Uterus (tissue), 4 donors: ENCODE measurements at places on chromosomes 4 and X. TPM values are rescaled to one million over a fixed set of nuclear protein-coding genes. Genes with fewer than 3 reads are reported as not detected.

DNA sequence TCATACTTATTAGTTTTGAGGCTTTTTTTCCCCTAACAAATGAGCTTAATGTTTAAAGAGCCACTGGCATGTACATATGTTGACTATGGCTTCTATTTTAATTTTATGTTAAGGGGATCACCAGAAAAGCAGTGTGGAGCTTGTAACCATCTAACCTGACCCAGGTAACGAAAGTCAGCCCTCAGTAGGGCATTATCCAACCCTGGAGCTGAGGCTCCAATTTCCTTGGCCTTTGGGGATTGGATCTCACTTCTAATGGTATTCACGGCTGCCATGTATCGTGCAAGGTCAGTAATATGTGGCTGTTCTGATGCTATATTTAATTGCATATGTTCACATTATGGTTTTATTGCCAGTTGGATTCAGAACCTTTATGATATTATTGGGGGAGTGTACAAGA lies 75.2 kb upstream of the CCSER1 start:
- no peak for DNase-seq

- no peak for DNase-seq
Measured at GRCh38 chr4:2008671-2008920, 178 bp downstream of the NELFA start.

GRCh38 chrX:55816023-55816422 lies 98.5 kb downstream of the RRAGB start:
- no peak for DNase-seq

DNA sequence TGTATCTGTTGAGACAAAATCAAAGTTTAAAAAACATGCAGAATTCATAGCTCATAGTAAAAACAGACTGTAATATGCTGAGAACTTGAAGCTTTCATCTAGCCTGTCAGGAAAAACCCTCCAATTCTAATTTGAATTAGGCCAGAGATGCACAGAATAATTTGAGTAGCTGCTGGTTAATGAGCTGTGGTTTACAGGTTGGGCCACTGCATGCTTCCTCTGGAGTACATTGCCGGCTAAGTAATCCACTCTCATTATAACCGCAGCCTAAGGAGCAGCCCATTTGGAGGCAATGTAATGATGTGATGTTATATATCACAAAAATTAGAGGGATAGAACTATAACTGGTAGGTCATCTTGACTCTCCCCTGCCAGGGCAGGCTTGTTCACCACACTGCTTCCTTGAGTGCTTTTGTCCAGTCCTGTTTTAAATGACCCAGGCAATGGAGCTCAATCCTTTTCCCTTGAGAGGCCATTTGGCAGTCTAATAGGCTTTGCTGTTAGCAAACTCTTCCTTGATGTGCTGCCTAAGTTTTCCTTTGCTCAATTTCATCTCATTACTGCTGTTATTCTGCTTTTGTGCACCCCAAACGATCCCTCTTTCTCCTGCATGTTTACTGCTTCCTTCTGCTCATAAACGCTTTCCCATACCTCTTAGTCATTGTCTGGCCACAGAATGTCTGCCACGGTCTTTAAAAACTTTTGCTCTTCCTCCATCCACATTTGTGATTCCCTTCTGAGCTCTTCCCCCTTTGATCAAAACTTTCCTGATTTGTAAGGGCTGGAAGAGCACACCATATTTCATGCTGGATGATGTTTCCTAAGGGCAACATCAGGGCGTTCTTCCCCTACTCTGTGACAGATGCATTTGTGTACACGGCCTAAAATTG lies 230.9 kb downstream of the C4orf33 start:
- no peak for DNase-seq

DNA sequence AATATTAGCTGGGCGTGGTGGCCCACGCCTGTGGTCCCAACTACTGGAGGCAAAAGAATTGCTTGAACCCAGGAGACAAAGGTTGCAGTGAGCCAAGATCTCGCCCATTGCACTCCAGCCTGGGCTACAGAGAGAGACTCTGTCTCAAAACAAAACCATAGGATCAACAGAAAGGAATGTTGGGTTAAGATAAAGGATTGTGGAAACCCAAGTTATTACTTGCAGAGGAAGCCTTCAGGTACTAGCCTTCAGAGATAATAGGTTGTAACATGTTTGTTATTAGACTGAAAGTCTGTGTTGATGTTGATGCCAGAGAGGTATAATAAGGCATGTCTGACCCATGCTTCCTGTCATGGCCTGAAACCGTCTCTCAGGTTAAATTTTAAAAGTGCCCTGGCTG lies 16.9 kb downstream of the SSX5 start:
- DNase-seq: no peak

GRCh38 chr4:27278615-27279375 lies 418.2 kb downstream of the STIM2 start:
- no peak for DNase-seq

Gene KCTD8
- 2.7 TPM for total RNA-seq

Gene RAI2
- 6.0 TPM for total RNA-seq

GRCh38 chrX:107827852-107828251 lies 2.2 kb downstream of the MID2 start:
- DNase-seq: no peak

Gene CCDC149
- total RNA-seq: 104 TPM

Gene CYTL1
- 0.51 TPM for total RNA-seq

GRCh38 chr4:1615786-1616556 lies 68.1 kb downstream of the FAM53A start:
- no peak for DNase-seq

Gene C4orf36
- total RNA-seq: 4.8 TPM

DNA sequence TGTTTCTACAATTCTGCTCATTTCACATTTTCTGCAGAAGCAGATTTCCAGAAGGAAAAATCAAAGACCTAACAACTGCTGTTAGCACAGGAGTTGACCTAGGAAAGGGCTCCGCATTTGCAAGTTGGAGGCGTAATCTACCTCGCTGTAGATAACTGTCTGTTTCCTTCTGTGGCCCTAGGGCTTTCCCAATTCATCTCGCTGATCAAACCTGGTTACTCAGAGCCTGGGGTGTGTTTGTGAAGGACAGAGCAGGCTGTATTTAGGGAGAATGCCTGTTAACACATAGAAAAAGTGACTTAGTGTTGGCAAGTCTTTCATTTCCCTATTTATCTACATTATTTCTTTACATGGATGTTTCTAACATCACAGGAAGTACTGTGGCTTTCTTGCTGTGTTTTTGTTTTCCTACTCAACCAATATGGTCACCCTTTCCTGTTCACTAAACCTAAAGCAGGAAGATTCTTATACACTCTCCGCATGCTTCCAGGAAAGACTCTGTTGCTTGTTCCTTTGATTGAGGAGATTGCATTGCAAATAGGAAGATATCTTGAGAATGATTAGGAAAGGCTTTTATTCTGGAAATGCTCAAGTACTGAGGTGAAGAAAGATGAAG lies 40.5 kb downstream of the AGA start:
- DNase-seq: no peak

Gene MAGEA8
- not detected for total RNA-seq

DNA sequence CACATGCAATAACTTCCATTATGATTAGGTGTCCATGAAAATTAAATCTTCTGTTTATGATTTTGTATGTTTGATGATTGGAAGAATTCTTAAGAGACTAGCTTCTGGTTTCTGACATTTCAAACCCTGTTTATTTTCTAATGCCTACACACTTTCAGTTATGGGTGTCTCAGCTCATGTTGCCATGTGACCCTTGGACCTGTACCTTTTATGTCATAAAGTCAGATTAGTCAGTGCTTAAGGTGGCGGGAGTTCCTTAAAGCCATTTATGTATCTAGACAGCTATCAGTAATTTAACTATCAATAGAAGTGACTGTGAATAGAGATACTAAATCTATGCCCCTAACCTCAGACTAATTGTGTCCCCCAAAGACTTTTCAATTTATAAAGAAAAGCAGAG lies 155.6 kb downstream of the GBA3 start:
- no peak for DNase-seq

- peak; percentile 7 for DNase-seq
Measured at GRCh38 chr4:7390906-7391636, 43.7 kb downstream of the PSAPL1 start.

- no peak for DNase-seq
Measured at GRCh38 chr4:24067367-24068193, 177.7 kb upstream of the PPARGC1A start.

DNA sequence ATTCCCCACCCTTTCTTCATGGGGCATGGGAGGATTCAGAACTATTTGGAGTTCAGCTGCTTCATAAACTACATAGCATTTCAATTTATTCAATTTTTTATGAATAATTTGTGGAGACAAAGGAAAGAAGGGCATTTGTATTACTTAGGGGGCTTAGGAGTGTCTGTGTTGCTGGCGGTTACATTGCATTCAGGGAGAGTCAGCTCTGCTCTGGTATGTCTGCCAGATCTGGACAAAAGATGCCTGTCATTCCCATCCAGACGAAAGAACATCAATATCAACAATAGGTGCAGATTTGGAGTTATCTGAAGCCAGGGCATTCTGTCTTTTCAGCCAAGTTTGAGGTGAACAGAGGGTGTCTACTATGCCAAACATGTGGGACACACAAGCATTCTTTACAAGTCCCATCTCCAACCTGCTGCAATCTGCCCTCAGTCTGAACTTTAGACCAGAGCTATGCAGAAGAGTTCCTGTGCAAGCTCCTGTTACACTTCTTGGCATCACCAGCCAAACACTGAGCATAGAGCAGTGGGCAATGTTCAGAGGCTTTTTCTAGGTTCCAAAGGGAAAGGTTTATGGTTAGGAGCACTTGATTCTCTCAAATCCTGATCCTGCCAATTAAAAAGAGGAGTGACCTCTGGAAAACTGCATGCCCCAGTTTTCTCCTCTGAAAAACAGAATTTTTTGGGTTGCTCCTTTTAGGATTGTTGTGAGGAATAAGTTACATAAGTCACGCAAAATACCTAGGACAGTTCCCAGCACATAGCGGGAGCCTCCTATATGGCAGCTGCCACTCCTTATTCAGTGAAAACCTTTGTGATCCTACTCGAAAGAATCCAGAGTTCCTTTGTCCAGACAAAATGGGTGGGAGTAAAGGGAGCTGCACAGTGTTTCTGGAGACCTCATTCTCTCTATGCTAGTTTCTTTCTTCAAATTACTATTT lies 719.5 kb upstream of the SLIT2 start:
- DNase-seq: no peak

GRCh38 chr4:147788791-147789190 lies 56.9 kb downstream of the ARHGAP10 start:
- no peak for DNase-seq

Gene VCX2
- total RNA-seq: not detected

- DNase-seq: no peak
Measured at GRCh38 chr4:114193624-114194399, 214.4 kb upstream of the ARSJ start.

DNA sequence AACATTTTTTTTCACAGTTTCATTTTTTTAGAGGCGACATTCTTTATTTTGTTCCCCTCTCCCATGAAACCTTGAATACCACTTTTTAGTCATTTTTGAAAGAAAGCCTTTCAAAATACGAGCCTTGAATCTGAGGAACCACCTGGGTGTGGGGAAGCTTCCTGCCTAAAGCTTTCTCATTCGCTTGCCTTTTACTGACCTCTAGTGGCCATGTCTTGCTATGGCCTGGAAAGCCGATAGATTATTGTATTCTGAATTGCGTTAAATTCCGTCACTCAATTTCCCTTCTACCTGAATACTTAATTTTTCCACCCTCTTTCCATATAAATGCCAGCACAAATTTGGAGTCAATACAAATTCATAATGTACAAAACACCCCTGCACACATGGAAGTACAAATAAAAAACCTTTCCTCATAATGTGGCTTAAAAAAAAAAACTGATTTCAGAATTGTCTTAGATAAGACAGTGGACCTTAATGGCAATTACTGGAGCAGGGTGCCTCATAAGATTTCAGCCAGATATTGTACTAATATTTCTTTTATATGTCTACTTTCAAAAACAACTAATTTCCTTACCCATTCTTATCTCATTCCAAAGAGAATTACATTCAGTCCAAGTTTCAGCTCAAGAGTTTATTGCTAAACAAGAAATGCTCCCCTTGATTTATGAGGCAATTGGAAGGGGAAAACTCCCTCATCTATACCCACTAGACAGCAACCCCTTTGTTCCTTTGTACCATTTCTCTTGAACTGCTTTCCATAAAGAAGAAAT lies 217.9 kb downstream of the CENPC start:
- DNase-seq: peak; percentile 18

- DNase-seq: no peak
Measured at GRCh38 chr4:102157984-102158383, 187.3 kb downstream of the SLC39A8 start.

GRCh38 chr4:108072300-108072699 lies 82.6 kb downstream of the HADH start:
- no peak for DNase-seq

Gene ZNF718
- 20.9 TPM for total RNA-seq

- no peak for DNase-seq
Measured at GRCh38 chrX:9231491-9231890, 197.6 kb upstream of the FAM9B start.

Gene FRMPD4
- total RNA-seq: not detected

GRCh38 chr4:8121292-8122015 lies 37.2 kb downstream of the ABLIM2 start:
- DNase-seq: no peak

DNA sequence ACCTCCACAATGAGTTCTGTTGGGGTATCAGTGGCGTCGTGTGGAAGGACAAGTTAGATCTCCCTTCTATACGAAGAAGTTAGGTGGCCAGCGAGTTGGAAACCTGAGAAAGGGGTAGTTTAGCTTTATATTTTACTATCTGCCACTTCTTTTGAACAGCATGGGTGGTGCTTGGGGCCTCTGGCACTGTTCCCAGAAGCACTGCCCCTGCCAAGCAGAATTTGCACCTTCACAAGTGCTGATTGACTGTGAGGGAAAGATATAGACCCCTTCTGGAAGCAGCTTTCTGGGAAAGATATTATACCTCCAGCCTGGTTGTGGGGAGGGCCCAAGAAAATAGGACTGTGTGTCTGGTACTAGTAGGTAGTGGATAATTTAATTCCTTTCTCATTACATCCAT lies 246.9 kb downstream of the FBXO8 start:
- DNase-seq: no peak

GRCh38 chr4:82017680-82018079 lies 356.1 kb downstream of the HNRNPD start:
- no peak for DNase-seq

Gene ZFX
- total RNA-seq: 121 TPM

DNA sequence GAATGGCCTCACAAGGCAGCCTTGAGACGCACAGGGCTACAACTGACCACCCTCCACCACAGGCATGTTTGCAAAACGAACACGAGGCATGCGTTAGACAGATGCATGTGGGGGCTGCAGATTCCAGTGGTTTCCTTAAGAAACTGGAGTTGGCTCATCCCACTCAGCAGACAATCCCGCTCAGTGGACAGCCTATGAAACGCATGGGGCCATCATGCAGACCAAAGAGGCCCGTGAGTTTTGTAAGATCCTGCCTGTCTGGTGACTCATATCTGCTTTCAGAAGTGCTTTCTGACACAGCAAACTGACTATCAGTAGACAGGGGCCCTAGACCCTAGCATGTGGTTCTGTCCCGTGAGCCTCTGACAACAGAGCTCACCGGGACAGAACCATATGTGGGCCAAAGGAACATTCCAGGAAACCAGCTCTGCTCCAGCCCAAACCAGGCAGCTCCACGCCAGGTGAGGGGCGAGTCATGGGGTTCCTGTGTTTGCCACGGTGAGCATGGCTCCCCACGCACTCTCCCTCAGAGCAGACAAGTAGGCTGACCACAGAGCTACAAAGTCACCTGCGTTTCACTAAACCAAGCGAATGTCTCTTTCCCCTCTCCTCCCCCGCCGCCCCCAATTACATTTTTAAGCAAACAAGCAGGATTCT lies 74.4 kb downstream of the MTMR1 start:
- DNase-seq: no peak

GRCh38 chr4:24778464-24779225 lies 16.7 kb upstream of the SOD3 start:
- DNase-seq: peak; percentile 91

Gene P2RY4
- total RNA-seq: not detected

GRCh38 chr4:126687655-126688358 lies 945.0 kb upstream of the INTU start:
- no peak for DNase-seq

Gene ARHGAP36
- not detected for total RNA-seq

Gene RAB9B
- total RNA-seq: 8.5 TPM
